ENCODE measurements at places on chromosomes 5 and 9.

- peak; percentile 37 for DNase-seq
Measured at GRCh38 chr5:138065102-138065501, 18.7 kb upstream of the WNT8A start.

DNA sequence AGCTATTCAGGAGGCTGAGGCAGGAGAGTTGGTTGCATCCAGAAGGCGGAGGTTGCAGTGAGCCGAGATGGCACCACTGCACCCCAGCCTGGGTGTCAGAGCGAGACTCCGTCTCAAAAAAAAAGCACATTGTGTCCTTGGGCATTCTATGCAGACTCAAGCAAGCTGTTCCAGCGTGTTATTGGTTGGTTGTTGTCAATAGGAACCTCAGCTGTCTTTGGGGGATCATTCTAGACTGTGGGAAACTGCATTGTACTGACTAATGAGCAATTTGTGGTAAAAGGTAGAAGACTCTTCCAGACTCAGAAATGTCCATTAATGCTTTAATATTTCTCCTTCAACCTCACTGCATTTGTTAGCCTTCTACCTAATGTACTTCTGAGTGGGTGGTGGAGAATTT lies 379.5 kb upstream of the GRAMD2B start:
- no peak for DNase-seq

- no peak for DNase-seq
Measured at GRCh38 chr9:99416007-99416406, 193.9 kb downstream of the SEC61B start.

- no peak for DNase-seq
Measured at GRCh38 chr9:130693101-130693425, 517 bp upstream of the EXOSC2 start.

- DNase-seq, result no peak
Measured at GRCh38 chr5:30607301-30607894, 586.1 kb upstream of the CDH6 start.
